ENCODE measurements at places on chromosomes 5 and 9. TPM values are rescaled to one million over a fixed set of nuclear protein-coding genes. Genes with fewer than 3 reads are reported as not detected.

GRCh38 chr5:122435761-122436160 lies 123.7 kb downstream of the SNCAIP start:
- H3K27me3 ChIP-seq = no peaks in the 10 kb centered on the region
- no peak for DNase-seq
- no peak overlapping the region for H3K27ac ChIP-seq
- no peak overlapping the region for H3K4me3 ChIP-seq
- H3K4me1 ChIP-seq = no peaks in the 10 kb centered on the region
- H3K36me3 ChIP-seq = no peaks in the 10 kb centered on the region

The CA9 gene
- 1.8 TPM for total RNA-seq

The HAVCR2 gene
- total RNA-seq = 1.3 TPM

The GRIN3A gene
- total RNA-seq = 0.45 TPM

The NME5 gene
- total RNA-seq = not detected

The PCDHB11 gene
- total RNA-seq = 0.59 TPM

The FCN2 gene
- total RNA-seq = not detected

DNA sequence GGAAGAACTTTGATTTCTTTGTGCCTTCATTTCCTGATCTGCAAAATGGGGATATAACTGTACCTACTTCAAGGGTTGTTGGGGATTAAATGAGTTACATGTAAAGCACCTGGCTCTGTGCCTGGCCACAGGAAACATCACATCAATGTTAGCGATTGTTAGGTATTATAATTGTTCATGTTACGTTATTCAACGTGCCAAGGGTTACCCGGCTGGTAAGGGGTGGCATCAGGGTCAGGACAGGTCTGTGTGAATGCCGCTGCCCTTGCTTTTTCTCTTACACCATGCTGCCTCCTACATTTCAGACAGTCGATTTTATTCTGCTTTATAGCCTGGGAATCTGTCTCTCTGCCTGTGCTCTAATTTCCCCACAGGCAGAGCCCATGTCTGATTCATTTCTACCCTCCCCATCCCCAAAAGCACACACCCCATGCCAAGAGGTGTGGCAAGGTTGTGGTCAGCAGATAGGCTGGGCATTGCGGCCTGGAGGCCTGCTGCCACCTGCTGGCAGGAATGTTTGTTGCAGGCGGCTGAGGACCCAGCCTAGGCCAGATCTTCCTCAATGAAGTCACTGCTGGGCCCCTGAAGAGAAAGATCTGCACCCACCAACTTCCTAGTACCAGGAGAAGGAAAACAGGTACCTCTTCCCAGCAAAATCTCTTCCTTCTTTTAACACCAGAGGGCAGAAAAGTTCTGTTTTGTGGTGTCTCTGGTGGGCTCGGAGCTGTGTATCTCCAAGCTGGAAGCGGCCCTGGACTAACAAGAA lies 5.3 kb downstream of the ANKS6 start:
- H3K4me3 ChIP-seq = no peak overlapping the region
- peak; percentile 83 for DNase-seq
- no peak overlapping the region for H3K27ac ChIP-seq
- no peaks in the 10 kb centered on the region for H3K27me3 ChIP-seq
- H3K36me3 ChIP-seq = no peaks in the 10 kb centered on the region

The PCDHB4 gene
- total RNA-seq = 0.17 TPM

The HTR1A gene
- total RNA-seq = not detected

The PIP5KL1 gene
- total RNA-seq = 0.85 TPM

DNA sequence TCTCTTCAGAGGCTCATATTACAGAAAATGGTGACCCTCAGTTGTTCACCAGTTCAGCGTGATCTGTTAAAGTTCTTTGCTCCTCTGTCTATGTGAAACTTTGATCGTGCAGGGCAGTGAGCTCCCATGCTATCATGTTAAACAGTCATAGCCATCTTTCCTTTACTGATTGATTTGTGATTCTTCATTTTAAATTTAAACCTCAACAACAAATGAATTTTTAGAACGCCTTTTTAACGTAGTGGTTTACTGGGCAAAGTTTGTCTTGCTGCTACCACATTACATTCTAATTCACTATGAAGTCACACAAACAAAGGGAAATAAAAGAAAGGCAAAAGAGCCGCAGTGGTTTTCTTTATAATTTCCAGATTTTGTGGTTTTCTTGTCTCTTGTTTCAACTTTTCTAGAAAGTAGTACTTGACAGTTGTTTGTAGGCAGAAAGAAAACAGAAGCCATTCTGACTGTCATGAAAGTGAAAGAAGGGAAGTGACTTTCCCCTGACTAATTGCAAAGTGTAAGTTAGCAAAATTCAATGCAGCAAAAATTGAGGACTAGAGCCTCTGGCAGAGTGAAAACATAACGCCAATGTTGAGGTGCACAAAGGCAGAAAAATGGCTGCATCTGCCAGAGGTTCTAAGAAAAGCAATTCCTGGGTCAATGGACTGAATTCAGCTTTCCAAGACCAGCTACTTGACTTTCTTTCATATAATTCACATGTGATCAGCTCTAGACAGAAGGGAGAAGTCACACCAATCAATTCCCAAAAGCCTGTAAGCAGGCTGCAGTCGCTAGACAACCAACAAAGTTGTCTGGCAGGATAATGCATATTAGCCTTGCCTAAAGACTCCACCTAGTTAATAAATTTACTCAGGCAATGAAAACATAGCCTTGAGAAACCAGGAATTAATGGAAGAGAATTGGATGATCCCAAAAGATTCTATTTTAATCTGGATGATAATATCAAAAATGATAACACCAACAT lies 7.1 kb upstream of the IFNA6 start:
- no peak overlapping the region for H3K4me3 ChIP-seq
- no peak for DNase-seq
- H3K27ac ChIP-seq = no peak overlapping the region
- H3K36me3 ChIP-seq = no peaks in the 10 kb centered on the region
- H3K4me1 ChIP-seq = no peaks in the 10 kb centered on the region

The PLAC8L1 gene
- not detected for total RNA-seq

The SLC1A1 gene
- 25.0 TPM for total RNA-seq

- H3K4me3 ChIP-seq = no peak overlapping the region
- no peak overlapping the region for H3K27ac ChIP-seq
- no peaks in the 10 kb centered on the region for H3K36me3 ChIP-seq
- DNase-seq = no peak
- H3K27me3 ChIP-seq = no peaks in the 10 kb centered on the region
- H3K4me1 ChIP-seq = no peaks in the 10 kb centered on the region
Measured at GRCh38 chr5:16169550-16169949, 10.0 kb downstream of the MARCHF11 start.

- no peak overlapping the region for H3K4me3 ChIP-seq
- H3K27ac ChIP-seq = no peak overlapping the region
- no peaks in the 10 kb centered on the region for H3K4me1 ChIP-seq
- H3K27me3 ChIP-seq = no peaks in the 10 kb centered on the region
- DNase-seq = no peak
Measured at GRCh38 chr5:115496936-115497576, 47.5 kb downstream of the FEM1C start.

The TMEM215 gene
- total RNA-seq = not detected

- DNase-seq = no peak
- no peak overlapping the region for H3K4me3 ChIP-seq
- H3K27me3 ChIP-seq = no peaks in the 10 kb centered on the region
- H3K4me1 ChIP-seq = no peaks in the 10 kb centered on the region
- no peaks in the 10 kb centered on the region for H3K36me3 ChIP-seq
Measured at GRCh38 chr5:138974227-138975063, 99.3 kb upstream of the LRRTM2 start.

- no peaks in the 10 kb centered on the region for H3K27me3 ChIP-seq
- H3K36me3 ChIP-seq = no peaks in the 10 kb centered on the region
- no peak overlapping the region for H3K4me3 ChIP-seq
- no peak overlapping the region for H3K27ac ChIP-seq
Measured at GRCh38 chr5:129554134-129554904, 94.2 kb downstream of the ADAMTS19 start.

- H3K27ac ChIP-seq = no peak overlapping the region
- no peaks in the 10 kb centered on the region for H3K36me3 ChIP-seq
- peaks cover 10% of the 10 kb centered on the region for H3K4me1 ChIP-seq
Measured at GRCh38 chr5:42953041-42953440, 87.1 kb downstream of the ANXA2R start.

- H3K36me3 ChIP-seq = no peaks in the 10 kb centered on the region
- H3K27ac ChIP-seq = no peak overlapping the region
Measured at GRCh38 chr5:67921004-67921601, 294.5 kb upstream of the PIK3R1 start.

DNA sequence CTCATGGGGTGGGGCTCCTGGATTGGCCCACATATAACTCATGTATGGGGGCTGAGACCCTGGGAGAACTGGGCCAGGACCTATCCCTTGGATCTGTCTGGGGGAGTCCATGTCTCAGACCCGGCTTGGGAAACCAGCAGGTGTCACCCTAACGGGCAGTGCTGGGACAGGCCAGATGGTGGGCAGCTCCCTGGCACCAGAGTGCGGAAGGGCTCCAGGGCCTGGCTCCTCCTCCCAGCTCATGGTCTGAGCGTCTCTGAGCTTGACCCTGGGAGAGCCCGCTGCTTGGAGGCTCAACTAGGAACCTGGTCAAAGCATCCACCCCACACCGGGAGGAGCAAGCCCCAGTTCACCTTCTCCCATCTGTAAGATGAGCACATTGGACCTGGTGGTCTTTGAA lies 15.5 kb upstream of the NCS1 start:
- no peaks in the 10 kb centered on the region for H3K27me3 ChIP-seq
- DNase-seq = no peak
- no peaks in the 10 kb centered on the region for H3K36me3 ChIP-seq
- H3K4me3 ChIP-seq = no peak overlapping the region
- H3K27ac ChIP-seq = no peak overlapping the region

GRCh38 chr5:98933445-98934072 lies 4.8 kb upstream of the CHD1 start:
- no peaks in the 10 kb centered on the region for H3K4me1 ChIP-seq
- no peak for DNase-seq
- H3K36me3 ChIP-seq = no peaks in the 10 kb centered on the region
- no peaks in the 10 kb centered on the region for H3K27me3 ChIP-seq
- peak overlapping the region; percentile 19 for H3K27ac ChIP-seq
- no peak overlapping the region for H3K4me3 ChIP-seq

GRCh38 chr5:6251565-6252102 lies 126.7 kb downstream of the MED10 start:
- H3K36me3 ChIP-seq = no peaks in the 10 kb centered on the region
- no peak overlapping the region for H3K4me3 ChIP-seq
- H3K27me3 ChIP-seq = no peaks in the 10 kb centered on the region
- no peaks in the 10 kb centered on the region for H3K4me1 ChIP-seq
- no peak overlapping the region for H3K27ac ChIP-seq
- DNase-seq = no peak

DNA sequence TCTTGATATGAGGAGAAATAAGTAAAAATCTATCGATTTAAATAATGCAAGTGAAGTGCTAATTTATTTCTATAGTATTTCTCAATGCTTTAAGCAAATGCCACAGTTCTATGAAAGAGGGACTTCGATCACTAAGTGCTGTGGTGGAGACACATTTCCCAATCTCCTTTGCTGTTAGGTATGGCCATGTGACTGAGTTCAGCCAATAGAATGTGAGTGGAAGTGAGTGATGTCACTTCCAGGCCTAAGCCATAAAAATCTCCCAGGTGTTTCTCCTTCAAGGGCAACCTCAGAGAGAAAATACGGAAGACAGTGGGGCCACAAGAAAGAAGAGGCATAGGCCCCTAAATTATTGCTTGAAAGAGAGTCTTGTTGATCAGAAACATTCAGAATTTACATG lies 100.3 kb upstream of the ANKH start:
- H3K27ac ChIP-seq = no peak overlapping the region
- H3K4me3 ChIP-seq = no peak overlapping the region
- no peaks in the 10 kb centered on the region for H3K36me3 ChIP-seq
- no peak for DNase-seq
- H3K4me1 ChIP-seq = peaks cover 4% of the 10 kb centered on the region

The WDR38 gene
- not detected for total RNA-seq

The OR13C8 gene
- total RNA-seq = not detected

GRCh38 chr9:133946840-133947486 lies 45.2 kb downstream of the VAV2 start:
- no peak overlapping the region for H3K4me3 ChIP-seq
- no peaks in the 10 kb centered on the region for H3K4me1 ChIP-seq
- no peaks in the 10 kb centered on the region for H3K36me3 ChIP-seq
- H3K27me3 ChIP-seq = no peaks in the 10 kb centered on the region
- DNase-seq = no peak
- no peak overlapping the region for H3K27ac ChIP-seq

- H3K36me3 ChIP-seq = no peaks in the 10 kb centered on the region
- DNase-seq = peak; percentile 36
- no peaks in the 10 kb centered on the region for H3K4me1 ChIP-seq
Measured at GRCh38 chr9:132994410-132995120, 16.1 kb downstream of the GFI1B start.

The PCDHB2 gene
- total RNA-seq = 0.40 TPM

GRCh38 chr9:27468462-27469110 lies 55.5 kb upstream of the IFNK start:
- H3K27me3 ChIP-seq = no peaks in the 10 kb centered on the region
- H3K36me3 ChIP-seq = no peaks in the 10 kb centered on the region
- H3K4me3 ChIP-seq = no peak overlapping the region
- no peak for DNase-seq
- no peak overlapping the region for H3K27ac ChIP-seq

DNA sequence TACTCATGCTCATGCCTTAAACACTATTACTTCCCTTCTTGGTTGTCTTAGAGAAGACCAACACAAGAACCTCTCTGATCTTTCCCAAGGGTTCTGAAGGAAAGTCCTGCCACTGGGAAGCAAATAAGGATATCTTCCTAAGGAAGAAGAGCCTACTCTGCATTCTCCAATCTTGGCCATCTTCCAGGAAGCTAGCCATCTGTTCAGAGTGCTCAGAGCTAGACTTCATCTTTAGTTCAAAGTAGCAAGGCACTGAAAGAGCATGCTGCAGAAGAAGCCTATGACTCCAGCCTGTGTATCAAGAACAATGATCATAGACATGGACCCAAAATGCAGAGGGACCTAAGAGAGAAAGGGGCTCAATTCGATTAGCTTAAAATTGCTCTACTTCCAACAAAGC lies 114.7 kb downstream of the KIAA0825 start:
- H3K36me3 ChIP-seq = no peaks in the 10 kb centered on the region
- no peak overlapping the region for H3K4me3 ChIP-seq
- H3K4me1 ChIP-seq = no peaks in the 10 kb centered on the region
- no peaks in the 10 kb centered on the region for H3K27me3 ChIP-seq

DNA sequence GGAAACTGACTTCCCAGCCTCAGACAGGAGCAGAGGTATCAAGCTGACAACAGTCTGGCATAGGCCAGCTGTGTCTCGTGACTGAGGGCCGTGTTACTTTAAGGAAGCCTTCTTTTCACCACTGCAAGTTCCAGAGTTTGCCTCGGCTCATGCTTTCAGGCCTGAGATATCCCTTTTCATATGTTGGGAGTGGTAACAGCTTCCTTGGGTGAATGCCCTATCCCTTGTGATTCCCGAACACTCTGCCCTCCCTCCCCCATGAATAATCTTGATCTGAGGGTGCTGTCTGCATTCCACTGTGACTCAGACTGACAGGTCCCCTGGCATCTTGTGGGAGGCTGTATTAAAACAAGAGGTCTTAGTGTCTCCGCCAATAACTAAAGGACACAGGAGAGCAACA lies 49.7 kb upstream of the ARL15 start:
- H3K27me3 ChIP-seq = no peaks in the 10 kb centered on the region
- H3K4me1 ChIP-seq = no peaks in the 10 kb centered on the region
- no peak for DNase-seq
- no peak overlapping the region for H3K27ac ChIP-seq

All from colonic mucosa (tissue), 4 donors.